ENCODE measurements at places on chromosomes 5 and 9.

GRCh38 chr5:96752341-96753016 is 55.3 kb downstream of the ERAP1 start:
- DNase-seq: peak; percentile 51

DNA sequence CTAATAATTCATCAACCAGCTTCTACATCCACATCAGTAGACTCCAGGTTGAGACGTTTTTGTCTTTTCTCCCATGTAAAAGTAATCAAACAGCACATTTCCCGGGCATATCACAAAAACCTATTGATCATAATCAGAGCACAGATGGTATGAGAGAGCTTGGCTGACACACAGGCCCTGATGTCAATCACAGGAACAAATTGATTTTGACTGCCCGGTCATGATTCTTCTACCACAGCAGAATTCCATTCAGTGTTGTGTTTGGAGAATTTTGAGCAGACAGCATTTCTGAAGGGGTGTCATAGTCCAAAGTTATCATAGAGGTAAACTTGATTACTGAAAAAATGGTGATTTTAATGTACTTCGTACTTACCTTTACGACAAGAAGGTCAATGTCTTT is 351.1 kb downstream of the ZSWIM6 start:
- no peak for DNase-seq

DNA sequence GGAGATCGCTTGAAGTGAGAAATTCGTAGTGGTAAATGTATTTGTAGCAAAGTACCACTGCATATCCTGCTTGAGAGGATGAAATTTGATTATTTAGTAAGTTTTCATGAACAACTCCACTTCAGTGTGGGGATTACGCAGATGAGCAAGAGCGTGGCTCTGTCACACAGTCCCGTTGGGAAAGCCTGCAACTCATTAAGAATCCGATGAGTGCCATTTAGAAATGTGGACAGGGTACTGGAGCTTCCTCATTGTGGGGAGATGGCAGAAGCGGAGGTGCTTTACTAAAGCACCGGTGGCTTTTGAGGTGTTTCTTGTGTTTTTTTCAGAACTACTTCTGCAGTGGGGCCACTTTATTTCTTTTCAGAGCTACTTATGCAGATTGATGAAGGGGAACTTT is 1.4 kb downstream of the TJP2 start:
- no peak for DNase-seq

GRCh38 chr5:150120617-150121447 is 34.5 kb upstream of the CSF1R start:
- DNase-seq: no peak

- no peak for DNase-seq
Measured at GRCh38 chr5:146704949-146705665, 173.4 kb downstream of the PPP2R2B start.

GRCh38 chr5:91022518-91022917 is 360.6 kb downstream of the ARRDC3 start:
- DNase-seq: no peak

DNA sequence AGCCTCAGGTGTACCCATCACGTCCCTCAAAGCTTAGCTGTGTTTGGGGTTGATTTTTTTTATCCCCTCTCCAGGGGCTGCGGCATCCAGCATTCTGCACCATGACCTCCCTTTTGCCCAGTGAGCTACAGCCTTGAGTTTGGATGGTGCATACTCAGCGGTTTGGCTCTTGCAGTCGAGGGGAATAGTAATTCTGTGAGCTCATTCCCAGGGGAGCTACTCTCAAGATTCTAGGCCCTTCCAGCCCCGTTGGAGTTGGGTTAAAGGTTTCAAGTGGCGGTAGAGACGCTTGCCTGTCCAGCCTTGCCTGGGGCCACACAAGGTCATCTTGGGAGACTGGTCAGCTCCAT is 102.2 kb upstream of the SPRY4 start:
- no peak for DNase-seq

DNA sequence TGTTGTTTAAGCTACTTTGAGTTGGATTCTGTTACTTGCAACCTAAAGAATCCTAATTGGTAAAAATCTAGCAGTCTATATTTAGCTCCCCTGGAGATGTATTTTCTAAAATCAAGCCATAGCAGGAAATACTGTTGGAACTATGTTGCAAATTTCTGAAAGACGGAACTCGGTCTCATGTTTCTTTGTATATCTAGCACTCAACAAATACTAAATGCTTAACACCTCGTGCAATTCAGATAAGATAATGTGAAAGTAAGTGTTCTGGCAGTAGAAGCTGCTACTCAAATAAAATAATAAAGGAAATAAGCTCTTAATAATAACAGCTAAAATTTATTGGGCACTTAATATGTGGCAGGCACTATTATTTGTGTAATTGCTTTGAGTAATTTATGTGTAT is 10.9 kb upstream of the PRELID2 start:
- DNase-seq: no peak

- no peak for DNase-seq
Measured at GRCh38 chr9:137148661-137149060, 9.7 kb downstream of the GRIN1 start.

DNA sequence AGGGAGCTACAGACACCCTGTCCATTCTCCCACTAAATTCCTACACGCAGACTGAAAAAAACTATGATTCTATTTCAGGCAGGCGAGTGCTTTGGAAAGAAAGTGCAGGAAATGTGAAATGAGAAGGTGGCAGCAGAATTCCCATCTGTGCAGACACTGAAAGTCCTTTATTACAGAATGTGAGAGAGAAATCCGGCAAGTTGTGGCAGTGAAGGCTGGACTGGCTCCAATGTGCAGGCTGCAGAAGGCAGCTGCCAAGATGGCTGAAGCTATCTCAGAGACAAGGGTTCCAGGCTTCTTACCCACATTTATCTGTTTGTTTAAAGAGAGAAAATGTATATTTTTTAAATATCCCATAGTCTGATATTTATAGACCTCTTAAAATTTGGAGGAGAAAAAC is 161.8 kb upstream of the VLDLR start:
- no peak for DNase-seq

- no peak for DNase-seq
Measured at GRCh38 chr5:129080766-129081165, 13.8 kb upstream of the ISOC1 start.

DNA sequence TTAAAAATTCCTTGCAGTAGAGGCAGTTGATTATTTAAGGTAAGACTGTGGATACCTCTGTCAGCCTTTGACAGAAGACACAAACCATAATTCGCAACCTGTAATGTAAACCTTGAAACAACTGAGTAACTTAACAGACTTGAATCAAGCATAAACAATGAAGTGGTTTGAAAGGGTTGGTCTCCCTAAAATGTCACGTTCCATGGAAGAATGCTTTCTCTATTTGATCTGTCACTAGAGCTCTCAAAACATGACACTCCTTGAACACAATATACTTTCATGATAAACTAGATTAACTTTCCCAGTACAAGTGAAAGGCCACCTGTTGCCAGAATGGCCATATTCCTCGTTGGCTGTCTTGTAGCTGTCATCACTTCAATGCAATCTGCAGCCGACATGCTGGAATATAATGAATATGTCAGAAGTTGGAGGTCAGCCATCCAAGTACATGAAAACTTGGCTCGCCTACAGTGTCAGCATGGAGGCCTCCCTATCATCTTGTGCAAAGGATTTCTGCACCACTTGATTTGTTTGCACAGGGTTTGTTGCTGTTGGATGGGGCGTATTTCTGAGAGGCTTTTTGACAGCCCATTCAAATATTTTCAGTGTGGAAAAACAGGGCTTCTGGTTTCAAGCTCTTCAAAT is 228.0 kb downstream of the TLE4 start:
- DNase-seq: no peak

- DNase-seq: no peak
Measured at GRCh38 chr9:16417161-16417560, 453.3 kb downstream of the BNC2 start.

DNA sequence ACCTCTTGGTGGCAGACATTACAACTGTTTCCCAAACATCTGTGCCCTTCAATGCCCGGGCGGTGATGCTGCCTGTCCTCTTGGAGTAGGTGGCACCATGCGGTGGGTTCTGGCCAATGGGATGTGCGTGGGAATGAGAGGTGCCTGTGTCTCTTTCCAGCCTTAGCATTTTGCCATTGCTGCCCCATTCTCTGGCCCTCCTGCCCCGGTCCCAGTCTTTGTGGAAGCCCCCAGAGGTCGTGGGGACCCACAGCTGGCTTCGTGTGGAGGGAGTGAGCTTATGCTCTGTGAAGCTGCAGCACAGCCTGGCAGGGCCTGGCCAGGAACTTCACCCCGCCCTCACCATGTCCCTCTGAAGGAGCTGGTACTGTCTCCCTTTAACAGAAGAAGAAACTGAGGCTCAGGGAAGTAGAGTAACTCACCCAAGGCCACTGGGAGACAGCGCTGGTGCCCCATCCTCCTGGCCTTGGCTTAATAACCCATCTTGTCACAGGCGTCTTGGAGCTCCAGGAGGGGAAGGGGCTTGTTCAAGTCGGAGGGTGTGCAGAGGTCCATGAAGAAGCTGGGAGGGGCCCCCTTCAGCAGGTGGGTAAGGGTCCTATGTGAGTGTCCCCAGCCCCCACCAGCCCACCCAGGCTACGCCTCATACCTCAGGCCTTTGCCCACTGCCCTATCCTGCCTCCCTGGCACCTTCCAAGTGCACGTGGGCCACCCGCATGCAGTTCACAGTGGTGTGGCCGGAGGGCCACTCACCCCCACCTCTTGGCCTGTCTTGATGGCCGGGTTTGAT is 173.6 kb downstream of the GAPVD1 start:
- no peak for DNase-seq

DNA sequence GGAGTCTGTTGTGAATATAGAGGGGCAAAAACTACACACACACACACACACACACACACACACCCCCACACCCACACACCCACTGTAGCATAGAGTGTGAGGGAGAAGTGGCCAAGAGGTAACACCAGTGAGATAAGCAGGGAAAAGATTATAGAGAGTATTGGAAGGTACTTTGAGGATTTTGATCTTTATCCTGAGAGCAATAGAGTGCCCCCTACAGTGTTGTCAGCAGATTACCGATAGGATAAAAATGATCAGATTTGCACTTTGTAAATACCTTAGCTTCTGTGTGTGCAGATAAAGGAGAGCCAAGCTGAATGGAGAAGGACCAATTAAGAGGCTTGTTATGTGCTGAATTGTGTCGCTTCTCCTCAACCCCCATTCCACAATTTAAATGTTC is 32.3 kb downstream of the ERCC6L2 start:
- no peak for DNase-seq

- DNase-seq: peak; percentile 28
Measured at GRCh38 chr9:132769906-132770769, 99.9 kb downstream of the GTF3C4 start.

- DNase-seq: no peak
Measured at GRCh38 chr5:157126-157715, 34.1 kb upstream of the LRRC14B start.

- DNase-seq: no peak
Measured at GRCh38 chr9:37038302-37038942, 4.4 kb upstream of the PAX5 start.

DNA sequence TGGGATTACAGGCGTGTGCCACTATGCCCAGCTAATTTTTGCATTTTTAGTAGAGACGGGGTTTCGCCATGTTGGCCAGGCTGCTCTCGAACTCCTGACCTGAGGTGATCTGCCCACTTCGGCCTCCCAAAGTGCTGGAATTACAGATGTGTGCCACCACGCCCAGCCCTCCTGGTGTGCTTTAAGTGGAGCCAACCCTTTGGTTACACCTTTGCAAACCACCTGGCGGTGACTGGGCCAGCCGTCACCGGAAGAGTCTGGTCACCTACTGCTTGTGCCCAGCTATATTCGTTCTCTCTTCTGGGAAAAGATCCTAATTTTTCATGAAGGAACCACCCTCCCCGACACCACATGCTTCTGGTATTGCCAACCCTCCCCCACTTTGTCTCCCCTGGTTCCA is 35.9 kb downstream of the COL23A1 start:
- DNase-seq: no peak

DNA sequence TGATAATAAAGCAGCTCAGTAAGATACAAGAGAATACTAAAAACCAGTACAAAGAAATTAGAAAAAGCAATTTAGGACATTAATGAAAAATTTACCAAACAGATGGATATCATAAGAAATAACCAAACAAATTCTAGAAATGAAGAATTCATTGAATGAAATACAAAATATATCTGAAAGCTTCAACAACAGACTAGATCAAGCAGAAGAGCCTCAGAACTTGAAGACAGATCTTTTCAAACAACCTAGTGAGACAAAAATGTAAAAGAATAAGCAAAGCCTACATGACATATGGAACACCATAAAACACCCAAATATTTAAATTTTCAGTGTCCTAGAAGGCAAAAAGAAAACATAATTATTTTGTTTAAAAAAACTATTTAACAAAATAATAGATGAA is 66.9 kb downstream of the SKIC3 start:
- no peak for DNase-seq

DNA sequence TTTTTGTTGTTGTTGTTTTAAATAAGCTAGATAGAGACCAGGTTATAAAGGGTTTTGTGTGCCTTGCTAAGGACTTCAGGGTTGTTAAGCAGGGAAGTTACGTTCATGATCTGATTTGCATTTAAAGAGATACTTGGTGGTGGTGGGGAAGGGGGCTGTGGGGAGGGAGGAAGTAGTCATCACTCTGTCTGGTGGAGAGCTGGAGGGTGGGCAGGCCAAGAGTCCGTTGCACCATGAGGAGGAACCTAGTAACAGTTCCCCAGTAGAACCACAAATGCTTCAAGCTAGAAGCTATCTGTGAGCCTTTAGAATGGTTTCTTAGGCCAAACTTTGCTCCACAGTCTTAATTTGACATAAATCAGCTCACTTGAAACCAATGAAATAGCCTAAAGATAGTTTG is 18.7 kb upstream of the ROPN1L start:
- no peak for DNase-seq

DNA sequence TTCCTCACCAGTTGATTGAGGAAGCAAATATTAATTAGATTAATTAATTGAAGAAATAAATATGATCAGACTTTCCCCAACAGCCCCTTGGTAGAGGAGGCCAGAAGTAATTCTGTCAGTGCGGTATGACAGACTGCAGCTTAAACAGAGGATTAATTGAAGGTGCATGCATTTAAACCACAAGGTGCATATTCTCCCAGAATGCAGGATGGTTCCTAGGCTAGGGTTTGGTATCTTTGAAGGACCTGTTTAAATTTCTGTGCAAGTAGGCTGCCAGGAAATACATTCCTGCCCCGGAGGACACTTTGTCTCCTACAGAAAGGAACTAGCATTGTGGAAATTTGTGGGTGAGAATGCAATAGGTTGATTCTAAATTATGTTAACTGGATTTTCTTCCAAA is 50.5 kb upstream of the PALM2AKAP2 start:
- no peak for DNase-seq

- DNase-seq: no peak
Measured at GRCh38 chr9:70113403-70114022, 69.9 kb downstream of the MAMDC2 start.

GRCh38 chr5:173319646-173320045 is 8.6 kb downstream of the STC2 start:
- no peak for DNase-seq

- DNase-seq: no peak
Measured at GRCh38 chr5:166401391-166401790, 1890.1 kb upstream of the WWC1 start.

GRCh38 chr5:145853781-145854376 is 18.7 kb upstream of the PRELID2 start:
- no peak for DNase-seq

GRCh38 chr5:76720988-76721569 is 5.2 kb downstream of the F2R start:
- no peak for DNase-seq

All from activated CD4-positive, alpha-beta T cell treated with anti-CD3 and anti-CD28 coated beads for 24 hours (primary cell).